ENCODE measurements at places on chromosomes 1 and 21.

DNA sequence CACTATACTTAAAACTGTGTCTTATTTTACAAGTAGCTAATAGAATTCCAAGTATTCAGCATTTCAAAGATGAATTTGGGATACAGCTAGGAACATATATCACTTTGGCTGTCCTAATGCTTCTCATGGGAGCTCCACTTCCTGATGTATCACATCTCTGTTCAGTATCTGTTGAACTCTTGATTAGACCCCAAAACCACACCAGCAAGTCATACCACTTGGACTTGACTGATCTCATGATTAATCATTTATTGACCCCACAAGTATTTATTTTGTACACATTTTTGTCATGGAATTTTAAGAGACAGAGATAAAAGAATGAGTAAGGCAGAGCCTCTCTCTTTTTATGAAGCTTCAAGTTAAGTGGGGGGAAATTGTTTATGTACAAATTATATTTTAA lies 30.0 kb downstream of the TMPRSS15 start:
- no peak for DNase-seq

- no peak for DNase-seq
Measured at GRCh38 chr1:205376739-205377138, 20.0 kb upstream of the KLHDC8A start.

DNA sequence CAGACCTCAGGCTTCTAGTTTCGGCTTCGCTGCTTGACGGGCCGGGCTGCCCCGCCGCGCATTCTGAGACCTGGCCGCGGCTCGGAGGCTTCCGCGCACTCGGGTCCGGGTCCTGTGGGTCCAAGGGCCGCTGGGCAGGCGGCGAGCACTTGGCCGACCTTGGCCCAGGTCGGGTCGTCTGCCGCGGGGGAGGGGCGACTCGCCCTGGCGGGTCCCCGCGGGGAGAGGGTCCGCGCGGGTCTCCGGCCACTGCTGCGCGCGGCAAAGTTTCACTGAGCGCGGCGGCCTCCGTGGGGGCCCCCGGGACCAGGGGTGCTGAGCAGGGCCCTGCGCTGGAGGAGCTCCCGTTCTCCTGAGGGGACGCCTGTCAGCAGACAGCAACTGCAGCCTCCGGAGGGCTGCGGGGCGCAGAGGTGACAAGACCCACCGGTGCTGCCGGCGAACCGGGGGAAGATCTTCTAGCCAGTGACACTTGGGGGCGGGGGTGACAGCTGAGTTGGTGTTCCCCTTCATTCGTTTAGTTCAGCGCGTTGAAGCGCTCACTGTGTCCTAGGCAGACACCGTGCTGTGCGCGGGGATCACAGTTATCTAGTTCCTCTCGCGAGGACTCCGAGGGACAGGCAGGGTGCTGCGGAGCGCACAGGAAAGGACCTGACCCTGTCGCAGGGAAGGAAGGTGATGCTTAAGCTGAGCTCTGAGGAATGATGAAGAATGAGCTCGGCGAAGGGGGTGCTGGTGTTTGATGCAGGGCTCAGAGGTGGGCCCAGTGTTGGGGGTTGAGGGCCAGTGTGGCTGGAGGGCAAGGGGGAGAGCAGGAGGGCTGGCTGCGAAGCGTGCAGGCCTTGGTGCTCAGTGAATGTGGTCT lies 725 bp downstream of the MTFR1L start:
- DNase-seq, result peak; percentile 77

DNA sequence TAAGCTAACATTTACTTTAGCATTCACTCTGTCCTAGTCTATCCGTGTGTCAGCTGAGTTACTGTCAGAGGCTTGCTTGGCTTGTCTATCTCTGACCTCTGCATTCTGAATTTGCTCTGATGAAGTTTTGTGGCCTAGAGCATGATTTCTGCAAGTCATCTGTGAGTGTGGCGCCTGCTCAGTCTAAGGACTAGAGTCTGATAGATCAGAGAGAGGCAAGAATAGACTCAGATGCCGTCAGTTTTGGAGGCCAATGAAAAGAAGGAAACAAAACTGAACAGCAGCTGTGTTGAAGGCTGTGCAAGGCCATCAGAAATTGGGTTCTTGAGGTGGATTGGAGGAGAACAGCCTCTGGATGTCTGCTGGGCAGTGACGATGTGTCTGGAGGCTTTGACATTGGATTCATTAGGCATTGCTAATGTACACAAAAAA lies 573.1 kb downstream of the USP25 start:
- DNase-seq, result no peak

- DNase-seq, result no peak
Measured at GRCh38 chr1:9726905-9727595, 75.5 kb downstream of the PIK3CD start.

- no peak for DNase-seq
Measured at GRCh38 chr1:217622042-217622441, 8.8 kb downstream of the GPATCH2 start.

DNA sequence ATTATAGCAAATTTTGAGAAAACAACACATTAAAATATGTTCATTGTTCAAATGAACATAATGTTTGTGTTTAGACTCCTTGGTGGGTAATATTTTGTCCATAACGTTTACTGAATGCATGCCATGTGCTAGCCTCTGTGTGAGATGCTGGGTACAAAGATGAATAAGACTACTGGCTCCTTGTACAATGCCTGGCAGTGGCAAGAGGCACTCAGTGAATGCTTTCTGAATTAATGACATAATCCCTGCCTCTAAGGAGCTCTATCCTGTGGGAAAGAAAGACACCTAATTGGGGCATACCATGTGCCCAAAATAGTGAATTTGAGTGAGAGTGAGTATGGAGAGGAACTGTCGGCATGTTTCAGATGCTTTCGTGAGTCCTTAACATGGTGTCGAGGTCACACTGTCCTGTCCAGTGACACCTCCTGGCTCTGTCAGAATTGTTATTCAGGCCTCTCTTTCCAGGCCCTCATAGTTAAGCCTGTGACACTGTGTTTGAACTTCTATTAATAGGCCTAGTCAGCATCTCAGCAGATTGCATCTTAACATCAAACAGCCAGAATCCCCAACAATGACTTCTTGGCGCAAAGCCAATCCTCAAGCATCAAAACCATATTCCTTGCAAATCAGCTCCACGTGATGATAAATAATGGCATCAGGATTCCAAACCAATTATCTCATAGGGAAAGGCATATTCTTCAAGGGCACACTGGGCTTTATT lies 32.8 kb upstream of the S1PR1 start:
- DNase-seq, result no peak

DNA sequence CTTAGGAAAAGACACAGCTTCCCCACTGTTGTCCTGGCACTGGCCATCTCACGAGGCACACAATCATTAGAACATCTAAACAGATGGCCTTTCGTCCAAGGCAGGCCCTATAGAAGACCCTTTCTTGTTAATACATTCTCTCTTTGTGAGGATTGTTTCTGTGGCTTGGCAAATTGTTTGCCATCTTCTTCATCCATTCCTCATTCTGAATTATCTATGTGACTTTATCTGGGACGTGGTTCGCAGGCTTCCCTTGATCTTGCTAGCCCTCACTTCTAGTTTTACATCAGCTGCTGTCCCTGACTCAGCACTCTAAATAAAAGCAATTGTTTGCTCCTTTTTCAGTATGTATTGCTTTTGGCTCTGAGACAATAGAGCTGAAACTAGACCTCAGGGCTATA lies 101.1 kb upstream of the ZC3H11B start:
- DNase-seq, result no peak

DNA sequence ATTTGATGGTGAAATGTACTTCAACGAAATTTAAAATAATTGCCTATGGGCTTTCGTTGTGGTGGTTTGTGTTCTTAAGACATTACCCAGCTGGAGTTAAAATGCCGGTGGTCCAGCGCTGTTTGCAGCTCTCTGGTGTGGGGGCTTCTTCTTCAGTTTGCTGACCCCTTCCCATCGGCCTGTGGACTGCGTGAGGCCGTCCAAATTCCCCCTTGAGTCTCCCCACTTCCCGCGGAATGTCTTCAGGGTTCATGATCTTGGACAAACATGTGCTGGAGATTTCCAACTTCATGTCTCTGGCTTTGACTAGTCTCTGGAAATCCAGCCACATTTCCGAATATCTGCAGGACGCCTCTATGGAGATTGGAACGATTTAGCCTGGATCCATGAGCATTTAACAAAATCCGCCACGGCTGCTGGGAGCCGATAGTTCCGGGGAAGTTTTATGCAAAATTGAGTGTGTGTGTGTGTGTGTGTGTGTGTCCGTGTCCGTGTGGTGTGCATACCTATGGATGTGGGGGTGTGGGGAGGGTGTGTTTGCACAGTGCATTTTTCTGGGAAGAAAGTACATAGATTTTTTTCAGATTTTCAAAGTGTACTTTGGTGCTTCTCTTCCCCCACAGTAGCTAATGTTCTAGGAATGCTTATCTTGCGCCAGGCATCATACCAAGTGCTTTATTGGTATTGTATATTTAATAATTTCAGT lies 117.2 kb downstream of the PCP4 start:
- no peak for DNase-seq
